ENCODE measurements at places on chromosomes 6 and 20.

DNA sequence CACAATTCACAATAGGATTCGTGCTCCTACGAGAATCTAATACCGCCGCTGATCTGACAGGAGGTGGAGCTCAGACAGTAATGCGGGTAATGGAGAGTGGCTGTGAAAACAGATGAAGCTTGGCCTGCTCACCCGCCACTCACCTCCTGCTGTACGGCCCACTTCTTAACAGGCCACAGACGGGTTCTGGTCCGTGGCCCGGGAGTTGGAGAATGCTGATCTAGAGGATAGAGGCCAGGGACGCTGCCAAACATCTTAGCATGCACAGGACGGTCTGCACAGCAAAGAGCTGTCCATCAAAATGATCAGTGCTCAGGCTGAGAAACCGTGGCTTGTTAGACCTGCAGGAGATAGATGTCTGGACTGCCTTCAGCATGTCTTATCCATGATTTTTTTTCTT lies 186.4 kb downstream of the SASH1 start:
- DNase-seq, result no peak

DNA sequence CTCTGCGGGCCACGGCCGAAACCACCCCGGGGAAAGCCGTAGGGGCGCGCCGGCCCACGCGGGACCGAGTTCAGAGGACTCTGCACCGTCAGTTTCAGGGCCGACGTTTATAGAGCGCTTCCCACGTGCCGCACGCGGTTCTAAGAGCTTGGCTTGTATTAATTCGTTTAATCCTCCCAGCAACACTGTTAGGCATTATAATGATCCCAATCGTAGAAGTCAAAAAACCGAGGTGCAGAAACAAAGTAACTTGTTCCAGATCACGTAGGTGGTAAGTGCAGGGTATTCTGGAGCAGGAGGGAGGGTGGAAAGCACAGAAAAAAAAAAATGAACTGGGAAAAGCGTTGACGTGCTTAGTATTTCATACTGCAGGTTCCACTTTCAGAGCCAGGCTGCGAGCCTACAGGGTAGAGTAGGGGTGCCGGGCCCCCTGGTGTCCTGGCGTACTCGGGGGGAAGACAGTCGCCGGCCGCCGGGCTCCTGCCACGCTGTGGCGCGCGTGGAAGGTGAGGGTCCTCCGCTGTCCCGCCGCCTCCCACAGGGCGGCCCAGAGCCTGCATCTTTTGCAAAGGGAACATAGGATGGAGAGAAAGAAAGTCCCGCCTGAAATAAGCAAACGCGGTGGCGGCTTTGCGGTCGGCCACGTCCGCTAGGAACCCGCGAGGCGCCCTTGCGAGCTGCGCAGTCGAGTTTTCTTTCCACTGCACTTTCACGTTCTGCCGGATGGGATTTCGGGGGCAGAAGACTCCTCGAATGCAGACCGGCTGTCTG lies 10.2 kb upstream of the FOXF2 start:
- no peak for DNase-seq

DNA sequence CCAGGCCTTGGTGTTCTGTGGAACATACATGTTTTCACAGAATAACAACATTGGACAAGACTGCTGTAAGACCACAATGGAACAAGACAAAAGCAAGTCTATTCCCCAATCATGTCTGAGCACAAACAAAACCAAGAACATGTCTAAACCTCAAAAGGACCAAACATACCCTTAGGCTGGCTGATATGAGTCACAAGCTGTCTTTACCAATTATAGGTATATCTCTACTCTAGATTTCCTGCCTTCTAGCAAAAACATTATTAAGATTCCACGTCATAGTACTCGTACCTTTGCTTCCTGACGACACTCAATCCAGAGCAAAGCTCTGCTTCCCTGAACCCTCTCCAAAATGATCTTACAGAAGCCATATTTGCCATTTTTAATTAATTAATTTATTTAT lies 15.4 kb upstream of the L3MBTL1 start:
- no peak for DNase-seq

DNA sequence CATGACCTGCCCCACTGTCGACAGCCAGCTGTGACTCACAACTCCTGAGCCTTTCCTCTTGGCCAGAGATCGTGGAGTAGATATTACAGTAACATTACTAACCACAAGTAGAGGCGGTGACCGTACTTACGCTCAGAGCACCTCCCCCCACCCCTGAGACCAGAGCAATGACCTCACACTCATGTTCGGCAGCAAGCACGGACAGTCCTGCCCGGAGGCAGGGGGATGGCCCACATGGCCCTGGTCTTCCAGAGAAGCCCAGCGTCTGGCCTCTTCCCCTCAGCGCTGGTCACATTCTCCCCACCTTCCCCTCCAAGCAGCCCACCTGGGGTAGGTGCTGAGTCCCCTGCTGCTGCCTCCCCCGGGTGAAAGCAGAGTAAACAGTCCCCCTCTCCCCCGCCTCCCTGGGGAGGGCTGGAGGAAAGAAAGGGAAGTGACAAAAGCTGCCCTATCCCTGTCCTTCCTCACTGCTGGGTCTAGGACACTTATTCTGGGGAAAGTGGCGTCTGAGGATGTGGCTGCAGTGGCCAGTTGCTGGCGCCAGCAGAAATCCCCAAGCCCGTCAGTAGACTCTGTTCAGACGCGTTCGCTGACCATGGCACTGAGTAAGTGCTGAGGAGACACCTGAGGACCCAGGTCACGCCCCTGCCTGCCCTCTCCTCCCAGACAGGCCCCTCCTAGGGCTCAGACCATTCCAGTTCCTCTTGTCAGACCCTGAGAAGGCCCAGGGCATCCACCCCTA lies 68.5 kb downstream of the MRPL14 start:
- DNase-seq, result no peak

DNA sequence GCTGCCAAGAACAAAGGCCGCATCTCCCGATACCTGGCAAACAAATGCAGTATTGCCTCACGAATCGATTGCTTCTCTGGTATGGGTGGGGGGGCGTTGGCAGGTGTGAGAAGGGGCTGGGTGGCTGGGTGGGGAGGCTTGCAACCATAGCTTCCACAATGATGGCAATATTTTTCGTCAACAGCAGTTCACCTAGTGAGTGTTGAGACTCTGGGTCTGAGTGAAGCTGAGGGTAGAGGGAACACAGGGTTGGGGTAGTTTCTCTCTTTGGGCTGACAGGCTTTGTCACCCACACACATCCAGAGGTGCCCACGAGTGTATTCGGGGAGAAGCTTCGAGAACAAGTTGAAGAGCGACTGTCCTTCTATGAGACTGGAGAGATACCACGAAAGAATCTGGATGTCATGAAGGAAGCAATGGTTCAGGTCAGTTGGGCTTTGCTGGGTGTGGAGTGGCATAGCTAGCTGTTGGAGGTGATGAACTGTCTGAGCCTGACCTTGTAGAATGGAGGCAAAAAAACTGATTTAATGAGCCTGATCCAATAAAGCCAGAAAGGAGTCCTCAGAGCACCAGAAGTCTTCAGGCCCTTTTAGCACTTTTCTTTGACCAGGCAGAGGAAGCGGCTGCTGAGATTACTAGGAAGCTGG lies 4.2 kb downstream of the NOP56 start:
- no peak for DNase-seq

Measured in NCI-H2029 treated with DMSO at 0.1 percent for 48 hours (cell line).